ENCODE measurements at places on chromosomes 5 and 9.

DNA sequence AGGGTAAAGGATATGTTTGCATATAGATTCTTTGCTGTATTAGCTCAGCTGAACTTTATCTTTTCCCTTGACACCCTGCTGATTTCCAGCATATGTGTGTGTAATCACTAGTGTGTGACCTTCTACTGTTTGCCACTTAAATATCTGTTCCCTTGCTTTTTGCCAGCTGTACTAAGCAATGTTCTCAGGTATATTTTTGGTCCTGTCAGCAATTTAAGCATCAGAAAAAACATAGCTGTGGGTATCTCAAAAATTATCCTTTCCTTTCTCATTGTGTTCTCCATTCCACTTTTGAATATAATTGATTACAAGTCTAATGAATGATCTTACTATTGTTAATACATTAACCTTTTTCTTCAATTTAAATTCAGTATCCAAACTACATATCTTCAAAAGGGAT is 59.2 kb upstream of the CDH10 start:
- no peak for DNase-seq

DNA sequence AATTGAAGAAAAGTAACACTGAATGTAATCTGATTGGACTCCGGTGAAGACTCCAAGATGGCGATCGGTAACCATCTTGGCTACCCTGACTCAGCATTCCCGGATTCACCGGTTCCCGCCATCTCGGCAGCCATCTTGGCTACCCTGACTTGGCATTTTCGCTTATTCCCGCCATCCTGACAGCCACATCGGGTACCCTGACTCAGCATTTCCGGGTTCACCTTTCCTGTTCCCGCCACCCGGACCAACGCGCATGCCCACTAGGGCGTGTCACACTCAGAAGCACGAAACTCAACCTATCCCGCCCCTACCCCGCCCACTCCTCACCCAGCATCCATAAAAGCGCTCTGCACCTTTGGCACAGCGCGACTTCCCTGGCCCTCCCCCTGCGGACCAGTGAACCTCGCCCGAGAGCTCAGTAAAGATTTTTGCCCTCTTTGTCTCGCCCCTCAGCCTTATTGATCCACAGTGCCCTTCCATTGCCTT is 17.2 kb downstream of the SPTLC1 start:
- no peak for DNase-seq

GRCh38 chr5:123116058-123116457 is 27.0 kb downstream of the PRDM6 start:
- DNase-seq, result no peak

DNA sequence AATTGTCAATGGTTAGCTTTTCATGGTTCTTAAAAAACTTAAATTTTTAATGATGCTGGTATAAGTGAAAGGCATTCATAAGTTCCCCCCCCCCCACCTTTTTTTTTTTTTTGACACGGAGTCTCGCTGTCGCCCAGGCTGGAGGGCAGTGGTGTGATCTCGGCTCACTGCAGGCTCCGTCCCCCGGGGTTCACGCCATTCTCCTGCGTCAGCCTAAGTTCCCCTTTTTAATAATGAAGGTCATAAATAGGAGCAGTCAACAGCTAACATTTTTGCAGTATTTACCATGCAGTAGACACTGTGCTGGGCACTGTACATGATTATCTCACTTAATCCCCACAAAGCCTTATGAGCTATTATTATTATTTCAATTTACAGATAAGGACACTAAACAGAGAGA is 556.3 kb downstream of the PDE4D start:
- no peak for DNase-seq

- no peak for DNase-seq
Measured at GRCh38 chr5:148418511-148418910, 34.8 kb downstream of the FBXO38 start.

- no peak for DNase-seq
Measured at GRCh38 chr5:143734456-143734780, 77.5 kb upstream of the HMHB1 start.
